ENCODE measurements at places on chromosomes 6 and 20.

GRCh38 chr6:40693768-40694167 lies 106.6 kb upstream of the LRFN2 start:
- no peak for DNase-seq

- DNase-seq, result no peak
These were observed 60.6 kb upstream of the RIPOR2 start for GRCh38 chr6:24996269-24996836.

DNA sequence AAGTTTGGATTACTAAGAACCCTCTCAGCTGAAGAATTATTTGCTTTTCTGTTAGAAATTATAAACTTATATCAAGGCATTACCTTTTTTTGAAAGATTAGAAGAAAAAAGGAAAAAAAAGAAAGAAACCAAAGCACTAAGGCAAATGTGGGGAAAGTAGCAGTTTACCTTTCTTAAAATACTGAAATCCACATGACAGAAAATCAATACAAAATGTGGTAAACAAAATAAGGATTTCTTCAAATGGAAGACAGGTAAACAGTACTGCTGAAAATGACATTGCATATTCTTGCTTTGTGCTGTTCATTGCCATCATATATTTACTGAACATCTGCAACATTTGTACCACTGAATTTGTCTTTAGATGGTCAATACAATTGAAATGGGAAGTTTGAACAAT lies 411.2 kb upstream of the PLCB4 start:
- no peak for DNase-seq

- DNase-seq, result no peak
These were observed 81.9 kb upstream of the E2F3 start for GRCh38 chr6:20319520-20320357.

DNA sequence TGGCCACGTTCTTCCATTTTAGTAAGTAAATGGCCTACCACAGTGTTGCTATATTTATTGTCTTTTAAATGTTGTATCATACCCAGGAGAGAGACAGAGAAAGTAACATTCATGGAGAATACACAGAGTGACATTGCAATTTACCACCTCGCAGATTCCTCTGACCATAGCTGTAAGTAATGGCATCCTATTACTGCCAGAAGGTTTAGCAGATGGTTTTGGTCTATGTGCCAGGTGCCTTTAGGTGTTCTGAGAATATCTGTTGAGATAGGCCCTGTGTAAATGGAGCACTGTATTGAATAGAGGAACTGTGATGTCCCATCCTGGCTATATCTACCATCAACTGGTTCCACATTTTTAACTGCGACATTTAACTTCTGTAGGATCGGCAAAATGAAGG lies 559.6 kb downstream of the KIF16B start:
- no peak for DNase-seq

GRCh38 chr6:105733556-105734162 lies 330.8 kb upstream of the PREP start:
- DNase-seq, result no peak

GRCh38 chr6:138527411-138528088 lies 28.3 kb upstream of the NHSL1 start:
- DNase-seq, result no peak

DNA sequence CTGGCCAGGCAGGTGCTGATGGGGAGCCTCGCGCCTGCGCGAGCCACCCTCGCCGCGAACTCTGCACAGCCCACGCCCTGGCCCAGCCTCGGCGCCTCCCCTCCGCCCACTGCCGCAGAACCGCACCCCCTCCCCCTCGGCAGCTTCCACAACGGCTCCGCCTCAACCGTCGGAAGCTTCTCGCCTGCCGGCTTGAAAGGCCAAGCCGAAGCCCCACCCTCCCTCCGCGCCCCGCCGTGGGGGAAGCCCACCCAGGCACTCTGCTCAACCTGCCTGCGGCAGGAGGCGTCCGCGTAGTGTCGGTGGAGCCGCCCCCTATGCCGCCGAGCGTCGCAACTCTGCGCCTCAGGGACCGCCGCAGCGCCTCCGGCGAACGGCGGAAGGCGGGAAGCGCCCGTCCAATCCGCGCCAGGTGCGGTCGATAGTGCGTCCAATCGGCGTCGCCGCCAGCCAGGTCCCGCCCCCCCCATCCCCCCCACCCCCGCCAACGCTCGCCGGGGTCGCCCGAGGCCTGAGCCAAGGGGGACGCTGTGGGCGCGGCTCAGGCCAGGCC lies at the start of gene SYCP2:
Gene SYCP2 (minus strand): TSS at position 342 of the 553 bp plus-strand sequence. CDS start 11,224 bp downstream, outside the sequence.
- no peak for DNase-seq

DNA sequence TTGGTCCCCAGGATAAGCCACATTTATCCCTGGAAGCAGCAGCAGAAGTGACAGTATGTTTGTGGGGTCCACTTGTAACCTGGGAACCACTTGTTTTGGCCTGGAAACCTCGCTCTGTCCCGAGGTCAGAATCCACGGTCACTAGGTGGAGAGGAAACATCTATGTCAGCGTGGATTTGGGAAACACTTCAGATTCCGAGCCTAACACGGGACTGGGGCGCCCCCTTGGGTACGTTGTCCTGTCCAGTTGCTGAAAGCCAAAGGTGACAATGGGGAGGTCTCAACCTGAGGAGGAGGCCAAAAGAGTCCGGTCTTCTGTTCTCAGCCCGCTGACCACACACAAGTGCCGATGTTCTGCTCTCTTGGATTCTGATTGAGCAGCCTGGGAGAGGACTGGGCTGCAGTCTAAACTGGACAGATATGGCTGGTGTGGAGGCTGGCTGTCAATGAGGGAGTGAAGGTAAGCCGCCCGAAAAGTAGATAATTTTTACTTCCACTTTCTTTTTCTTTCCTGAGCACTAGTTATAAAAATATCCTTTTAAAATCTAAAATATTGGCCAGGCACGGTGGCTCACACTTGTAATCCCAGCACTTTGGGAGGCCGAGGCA lies 4.9 kb upstream of the ZFP57 start:
- DNase-seq, result no peak

GRCh38 chr6:165884813-165885765 lies 222.0 kb upstream of the PDE10A start:
- peak; percentile 76 for DNase-seq

DNA sequence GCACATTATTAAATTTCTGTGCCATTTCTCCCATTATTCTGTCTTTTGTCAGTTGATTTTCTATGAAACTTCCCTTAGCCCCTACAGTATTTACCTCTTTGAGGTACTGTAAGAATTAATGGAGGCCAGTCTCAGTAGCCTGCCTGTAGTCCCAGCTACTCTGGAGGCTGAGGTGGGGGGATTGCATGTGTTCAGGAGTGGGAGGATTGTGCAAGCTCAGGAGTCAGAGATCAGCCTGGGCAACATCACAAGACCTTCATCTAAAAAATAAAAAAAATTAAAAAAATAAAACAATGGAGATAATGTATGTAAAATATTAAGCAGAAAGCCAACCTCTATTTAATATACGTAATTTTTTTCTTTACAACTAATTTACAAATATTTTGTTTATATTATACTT lies 77.8 kb downstream of the OR2B2 start:
- no peak for DNase-seq

DNA sequence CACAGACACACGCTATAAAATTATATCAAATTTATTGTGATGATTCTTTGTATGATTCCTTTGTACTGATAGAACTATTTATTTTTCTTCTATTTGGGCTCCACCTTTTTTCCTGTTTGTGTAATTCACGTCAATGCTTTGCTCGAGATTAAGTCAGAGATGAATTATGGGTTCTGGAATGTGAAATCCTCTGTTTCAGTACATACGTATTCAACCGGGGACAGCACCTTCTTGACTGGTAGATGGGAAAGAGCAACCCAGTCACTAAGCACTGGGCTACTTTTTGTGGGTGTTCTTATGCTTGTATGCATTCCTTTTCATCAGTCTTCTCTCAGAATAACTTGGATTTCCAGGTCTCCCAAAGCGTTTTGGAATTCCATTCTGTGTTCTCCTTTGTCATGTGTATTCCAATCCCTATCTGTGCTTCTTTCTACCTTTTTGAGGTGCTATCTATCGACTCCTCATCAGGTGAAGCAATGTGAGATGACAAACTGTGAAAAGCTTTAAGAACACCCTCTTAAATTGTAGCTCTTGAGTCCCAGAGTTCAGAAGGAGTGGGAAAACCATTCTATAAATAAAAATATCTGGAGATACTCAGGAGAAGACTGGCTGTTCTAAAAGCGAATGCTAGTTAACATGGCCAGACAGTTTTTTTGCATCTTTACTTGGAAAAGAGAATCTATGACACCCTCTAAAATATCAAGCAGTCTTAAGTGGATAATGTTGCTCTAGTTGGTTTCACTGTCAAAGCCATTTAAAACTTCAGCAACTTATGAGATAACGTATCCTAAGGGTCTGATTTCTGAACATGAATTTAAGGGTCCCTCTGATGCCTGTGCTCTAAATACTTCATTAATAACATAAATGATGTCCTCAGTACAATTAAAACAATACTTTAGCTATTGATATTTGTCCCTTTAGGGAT lies 197.7 kb upstream of the PREP start:
- DNase-seq, result no peak

- no peak for DNase-seq
These were observed 265.0 kb upstream of the GJE1 start for GRCh38 chr6:141867767-141868166.

DNA sequence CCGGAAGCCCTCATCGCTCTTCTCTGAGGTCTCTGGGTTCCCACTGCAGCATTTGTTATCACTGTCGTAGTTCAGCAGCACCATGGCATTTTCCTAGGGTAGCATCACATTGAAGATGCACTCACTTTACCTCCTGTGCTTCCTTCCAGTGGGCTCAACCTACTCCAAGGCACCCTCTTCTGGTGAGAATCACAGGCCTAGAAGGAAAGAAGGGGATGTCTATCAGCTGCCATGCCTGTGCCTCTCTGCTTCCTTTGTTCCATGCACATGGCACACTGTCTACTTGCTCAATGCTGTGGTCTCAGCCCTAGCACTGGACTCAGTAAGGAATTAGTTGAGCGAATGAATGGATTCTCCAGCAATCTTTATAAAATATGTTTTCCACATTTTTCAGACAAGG lies 22.6 kb downstream of the CST4 start:
- no peak for DNase-seq
